ENCODE measurements at places on chromosomes 7 and 10.

DNA sequence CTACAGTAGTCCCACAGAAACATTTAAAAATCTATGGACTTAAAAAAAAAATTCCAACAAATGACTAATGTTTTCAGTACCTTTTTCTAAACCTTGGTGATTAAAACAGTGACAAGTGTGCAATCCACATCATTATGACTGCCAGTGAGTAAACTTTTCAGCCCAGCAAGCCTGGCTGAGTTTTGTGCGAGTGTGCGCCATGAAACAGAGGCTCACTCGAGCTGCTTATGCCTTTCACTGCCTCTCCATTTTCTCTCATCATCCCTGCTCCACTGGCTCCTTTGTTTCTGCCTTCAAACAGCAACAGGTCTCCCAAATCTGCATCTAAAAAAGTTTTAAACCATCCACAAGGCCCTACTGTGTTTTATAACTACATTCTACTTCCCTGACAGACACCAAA lies 105.8 kb downstream of the USP6NL start:
- no peak for DNase-seq

DNA sequence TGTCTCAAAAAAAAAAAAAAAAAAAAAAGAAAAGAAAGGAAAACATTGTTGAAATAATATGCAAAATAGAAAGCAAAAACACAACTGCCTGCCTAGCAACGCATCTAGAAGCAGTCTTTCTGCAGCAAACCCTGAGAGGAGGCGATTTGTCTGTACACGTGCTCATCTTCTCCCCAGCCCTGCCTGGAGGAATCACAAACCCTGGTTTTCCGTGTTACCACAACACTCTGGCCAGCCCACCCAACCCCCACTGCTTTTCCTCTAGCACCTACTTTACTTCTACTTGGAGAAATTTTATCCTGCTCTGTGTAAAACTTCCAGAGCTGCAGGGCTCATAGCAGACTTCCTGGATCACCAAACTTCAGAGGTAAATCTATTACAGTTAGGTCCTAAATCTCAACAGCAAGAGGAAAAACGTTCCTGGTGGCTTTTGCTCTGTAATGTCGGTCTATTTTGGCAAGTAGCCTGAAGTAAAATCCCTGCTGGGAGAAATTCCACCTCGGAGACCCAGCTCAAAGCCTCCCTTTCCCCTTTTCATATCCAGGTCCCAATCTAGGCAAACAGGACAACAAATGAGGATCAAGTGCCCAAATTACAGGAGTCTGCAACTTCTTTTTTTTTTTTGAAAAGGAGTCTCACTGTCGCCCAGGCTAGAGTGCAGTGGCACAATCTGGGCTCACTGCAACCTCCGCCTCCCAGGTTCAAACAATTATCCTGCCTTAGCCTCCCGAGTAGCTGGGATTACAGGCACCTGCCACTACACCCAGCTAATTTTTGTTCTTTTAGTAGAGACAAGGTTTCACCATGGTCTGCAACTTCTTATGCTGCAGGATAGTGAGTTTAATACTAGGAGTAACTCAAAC lies 91.6 kb downstream of the DNMBP start:
- no peak for DNase-seq

DNA sequence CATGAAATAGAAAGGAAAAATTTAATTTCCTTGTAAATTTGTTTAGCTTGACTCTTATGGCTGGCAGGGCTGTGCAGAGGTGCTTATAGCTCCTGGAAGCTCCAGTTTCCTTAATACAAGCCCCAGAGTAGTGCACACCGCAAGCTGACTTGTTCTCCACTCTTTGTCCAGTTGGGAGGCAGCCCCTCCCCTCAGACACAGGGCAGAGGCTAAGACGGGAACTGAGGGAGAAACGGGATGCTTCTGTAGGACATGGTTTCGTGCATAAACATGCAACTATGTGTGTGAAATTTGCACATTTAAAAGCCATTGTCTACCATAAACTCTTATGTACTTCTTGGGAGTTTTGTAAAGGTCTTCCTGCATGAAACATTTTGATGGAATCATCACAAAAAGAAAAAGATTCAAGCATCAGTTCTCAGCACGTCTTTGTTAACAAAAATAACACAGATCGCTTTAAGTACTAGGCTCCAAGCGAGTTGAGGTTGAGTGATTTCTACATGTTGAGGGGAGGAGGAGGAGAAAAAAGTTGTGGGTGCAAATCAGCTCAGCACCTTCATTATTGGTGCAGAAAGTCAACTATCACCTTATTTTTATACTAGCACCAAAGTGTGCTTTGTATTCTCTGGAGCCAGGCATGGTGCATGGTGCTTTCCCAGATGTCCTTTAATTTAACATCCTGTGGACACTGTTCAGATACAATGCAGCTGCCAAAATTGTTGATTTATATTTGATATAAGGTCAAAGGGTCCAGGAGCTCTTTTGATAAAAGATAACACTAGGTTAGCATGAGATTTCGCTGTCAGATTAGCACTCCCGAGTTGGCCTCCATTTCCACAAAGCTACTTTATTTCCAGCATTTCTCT lies 124.5 kb downstream of the CHN2 start:
- DNase-seq: no peak

DNA sequence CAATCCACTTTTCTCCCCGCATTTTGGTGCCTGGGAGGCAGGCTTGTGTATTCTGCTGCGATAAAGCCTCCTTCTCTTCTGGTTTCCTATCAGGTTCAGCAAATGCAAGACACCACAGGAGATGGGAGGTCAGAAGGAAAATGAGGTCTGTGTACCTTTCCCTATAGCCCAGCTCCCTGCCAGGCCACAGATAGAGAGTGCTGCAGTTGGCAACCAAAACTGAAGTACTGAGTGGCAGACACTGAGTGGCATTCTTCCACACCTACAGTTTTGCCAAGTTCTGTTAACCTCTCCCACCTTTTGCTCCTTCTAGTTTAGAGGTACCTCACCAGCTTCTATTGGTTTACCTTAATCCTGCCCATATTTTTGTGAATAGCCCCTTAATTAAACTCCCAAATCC lies 948.4 kb downstream of the SORCS1 start:
- no peak for DNase-seq

- no peak for DNase-seq
These were observed 700.8 kb upstream of the KCND2 start for GRCh38 chr7:119572132-119572531.

DNA sequence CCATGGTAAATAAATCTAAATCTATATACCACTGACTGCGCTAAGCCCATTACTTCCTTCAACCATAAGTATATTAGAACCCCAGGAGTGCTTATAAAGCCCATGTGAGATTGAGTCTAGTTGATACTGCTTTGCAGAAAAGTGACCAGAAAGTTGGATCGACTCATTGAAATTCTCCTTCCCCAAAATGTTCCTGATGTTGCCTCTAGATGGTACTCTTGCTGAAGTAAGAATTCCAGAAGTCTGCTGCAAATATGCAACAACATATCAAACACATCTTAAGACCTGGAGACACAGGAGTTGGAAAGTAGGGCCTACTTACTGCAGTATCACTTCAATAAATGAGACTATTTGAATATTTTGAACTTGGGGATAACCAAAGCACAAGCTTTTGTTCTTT lies 550.8 kb downstream of the IPMK start:
- DNase-seq: no peak

DNA sequence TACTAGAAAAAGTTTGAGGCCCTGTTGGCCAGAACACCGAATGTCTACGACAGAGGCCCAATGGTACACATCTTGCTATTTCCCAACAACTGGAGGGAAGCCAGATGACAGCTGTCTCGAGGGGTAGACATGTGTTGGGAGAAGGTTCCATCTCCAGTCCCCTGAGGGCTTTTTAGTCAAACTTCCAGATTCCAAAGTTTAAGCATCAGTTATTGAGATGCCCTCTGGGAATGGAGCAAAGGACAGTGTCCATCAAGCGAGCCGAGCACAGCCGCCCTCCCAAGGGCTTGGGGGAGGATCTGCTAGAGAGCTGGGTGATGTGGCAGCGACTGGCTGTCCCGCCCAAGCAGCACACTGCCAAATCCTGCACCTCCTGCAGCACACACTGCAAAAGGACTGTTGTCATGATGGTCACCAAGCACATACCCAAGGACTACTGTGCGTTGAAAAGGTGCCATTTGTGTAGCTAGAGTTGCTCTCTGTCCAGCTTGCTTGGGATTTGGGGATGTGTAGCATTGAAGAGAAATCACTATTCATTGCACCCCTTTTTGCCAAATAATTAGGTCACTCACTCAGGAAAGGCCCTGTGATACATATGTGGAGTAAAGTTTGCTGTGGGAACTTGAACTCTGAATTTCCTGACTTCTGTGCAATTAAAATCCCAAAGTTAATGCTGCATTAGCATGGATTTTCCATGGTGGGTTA lies 164.6 kb downstream of the TRIL start:
- DNase-seq: no peak

DNA sequence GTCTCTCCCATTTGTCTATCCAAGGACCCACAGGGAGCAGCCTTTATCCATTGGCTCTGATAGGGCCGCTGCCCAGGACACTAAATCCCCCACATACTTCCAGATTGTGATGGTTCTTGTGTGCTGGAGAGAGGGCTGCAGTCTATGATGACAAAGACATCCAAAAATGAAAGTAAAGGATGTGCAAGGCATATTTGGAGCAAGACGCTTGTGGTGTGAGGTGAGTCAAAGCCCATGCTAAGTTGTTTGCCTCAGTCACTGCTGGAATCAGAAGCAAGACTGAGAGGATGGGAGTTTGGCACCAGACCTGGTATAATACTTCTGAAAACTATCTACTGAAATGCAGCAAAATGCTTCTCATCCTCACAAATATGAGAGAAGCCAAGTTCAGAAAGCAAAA lies 22.7 kb downstream of the ZNF22 start:
- no peak for DNase-seq

GRCh38 chr10:58782876-58783851 lies 270.5 kb downstream of the BICC1 start:
- DNase-seq: no peak

GRCh38 chr7:156656598-156656997 lies 16.0 kb downstream of the RNF32 start:
- DNase-seq: no peak

GRCh38 chr7:47794016-47794415 lies 154.2 kb downstream of the PKD1L1 start:
- DNase-seq: no peak

DNA sequence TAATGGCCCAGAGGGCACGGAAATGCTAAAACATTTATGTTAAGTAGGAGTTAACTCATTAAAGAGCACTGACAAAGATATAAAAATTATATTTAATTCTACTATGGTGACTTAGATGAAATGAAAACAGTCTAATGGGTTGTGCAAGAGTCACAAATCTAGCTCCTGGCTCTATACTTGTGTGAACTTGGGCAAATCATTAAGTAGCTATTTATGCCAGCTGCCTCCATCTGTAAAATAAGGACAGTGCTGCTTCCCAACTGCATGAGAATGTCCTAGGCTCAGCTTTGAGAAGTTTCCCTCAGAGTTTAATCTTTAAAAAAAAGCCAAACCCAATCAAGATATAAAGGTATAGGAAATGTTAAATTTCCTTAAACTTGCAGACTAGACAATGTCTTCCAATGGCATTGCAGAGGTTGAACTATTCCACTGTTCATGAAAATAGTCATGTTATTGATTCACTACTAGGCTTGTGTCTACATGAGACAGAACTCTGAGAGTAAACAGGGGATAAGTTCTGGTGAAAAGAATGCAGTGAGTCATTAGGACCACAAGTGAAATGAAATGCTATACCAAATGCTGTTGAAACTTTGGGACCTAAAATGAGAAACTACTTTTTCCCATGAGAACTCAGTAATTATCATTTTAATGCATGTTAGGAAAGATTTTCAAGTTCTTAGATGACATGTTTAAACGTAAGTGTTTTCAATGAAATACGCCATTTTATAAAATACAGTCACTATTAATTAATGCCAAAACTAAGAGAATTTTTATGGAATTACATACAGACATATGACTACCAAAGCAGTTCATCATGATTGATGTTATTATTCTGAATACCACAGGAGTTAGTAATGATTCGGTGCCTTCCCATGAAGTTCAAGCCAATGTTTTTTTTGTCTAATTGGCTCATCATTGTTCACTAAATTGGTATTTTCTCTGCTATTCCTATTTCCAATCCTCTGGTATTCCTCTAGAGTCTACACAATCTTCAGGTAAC lies 84.2 kb downstream of the CDK6 start:
- no peak for DNase-seq

DNA sequence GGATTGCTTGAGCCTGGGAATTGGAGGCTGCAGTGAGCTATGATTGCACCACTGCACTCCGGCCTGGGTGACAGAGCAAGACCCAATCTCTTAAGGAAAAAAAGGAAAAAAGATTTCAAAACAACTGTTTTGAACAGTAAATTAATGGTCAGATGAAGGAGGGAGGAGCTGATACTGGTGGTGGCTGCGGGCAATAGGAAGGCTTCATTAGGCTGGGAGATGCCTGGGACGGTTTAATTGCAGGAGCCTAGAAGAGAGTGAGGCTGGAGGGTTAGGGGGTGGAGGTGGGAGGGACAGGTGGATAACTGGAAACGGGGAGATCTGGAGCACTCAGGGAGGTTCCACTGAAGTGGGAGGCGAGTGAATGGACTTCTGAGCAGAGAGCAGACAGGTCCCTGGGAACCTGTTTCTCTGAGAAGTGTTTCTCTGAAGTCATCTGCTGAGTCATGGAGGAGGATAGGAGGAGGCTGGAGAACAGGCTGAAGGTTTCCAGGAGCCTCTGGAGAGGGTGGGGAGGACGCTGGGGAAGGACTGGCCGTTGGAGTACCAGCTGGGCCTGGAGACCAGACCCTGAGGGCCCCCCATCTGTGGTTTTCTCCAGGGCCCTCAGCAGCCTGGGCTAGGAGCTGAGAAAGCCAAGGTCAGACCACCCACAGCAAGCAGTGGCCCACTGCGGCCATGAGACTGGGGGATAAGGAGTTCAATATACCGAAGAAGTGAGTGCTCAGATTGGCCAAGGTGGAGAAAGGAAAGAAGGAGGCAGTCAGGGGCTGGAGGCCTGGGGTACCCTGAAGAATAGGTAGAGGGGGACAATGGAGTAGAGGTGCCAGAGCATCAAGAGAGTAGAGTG lies 14.4 kb upstream of the YWHAG start:
- DNase-seq: no peak

- no peak for DNase-seq
These were observed 371.4 kb downstream of the SUGCT start for GRCh38 chr7:40506158-40506557.

DNA sequence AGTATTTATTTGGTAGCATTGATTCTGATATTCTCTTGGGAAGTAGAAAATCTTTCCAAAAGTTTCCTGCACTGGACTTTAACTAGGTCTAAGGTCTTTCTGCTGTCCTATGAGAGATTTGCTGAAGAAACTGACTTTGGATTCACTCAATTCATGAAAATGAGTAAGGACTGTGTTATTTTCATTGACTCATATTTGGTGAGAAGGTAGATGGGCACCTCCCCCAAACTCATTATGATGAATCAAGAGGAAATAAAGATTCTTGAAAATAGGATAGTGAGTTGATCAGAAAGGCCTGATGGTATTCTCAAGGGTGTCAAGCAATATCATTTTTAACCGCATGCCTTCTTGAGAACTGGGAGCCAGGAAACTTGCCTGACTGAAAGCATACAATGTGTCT lies 110.3 kb downstream of the RNF133 start:
- DNase-seq: no peak

DNA sequence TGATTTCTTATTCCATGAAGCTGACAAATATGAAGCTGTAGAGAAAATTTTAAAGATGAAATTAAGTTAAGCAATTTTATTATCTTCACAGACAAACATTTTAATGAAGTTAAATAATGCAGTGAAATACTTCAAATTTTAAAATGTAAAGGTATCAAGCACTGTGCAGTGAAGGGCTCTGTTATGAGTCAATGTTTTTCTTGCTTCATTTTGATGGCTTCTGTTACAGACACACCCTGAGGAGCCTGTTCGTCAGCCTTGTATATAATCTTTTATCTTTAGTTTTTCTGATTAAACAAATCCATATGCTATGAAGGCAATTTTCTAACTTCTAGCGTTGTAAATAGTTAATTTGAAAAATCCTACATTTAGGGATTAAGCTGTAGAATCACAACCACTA lies 18.5 kb downstream of the VSTM2A start:
- DNase-seq: no peak
